Ascending aorta (tissue), 2 donors: ENCODE measurements at places on chromosomes 3 and 15.

- no peak for DNase-seq
Observed at GRCh38 chr15:85598219-85598618, 196.5 kb downstream of the KLHL25 start.

- no peak for DNase-seq
Observed at GRCh38 chr3:49358884-49359225, 702 bp upstream of the GPX1 start.

DNA sequence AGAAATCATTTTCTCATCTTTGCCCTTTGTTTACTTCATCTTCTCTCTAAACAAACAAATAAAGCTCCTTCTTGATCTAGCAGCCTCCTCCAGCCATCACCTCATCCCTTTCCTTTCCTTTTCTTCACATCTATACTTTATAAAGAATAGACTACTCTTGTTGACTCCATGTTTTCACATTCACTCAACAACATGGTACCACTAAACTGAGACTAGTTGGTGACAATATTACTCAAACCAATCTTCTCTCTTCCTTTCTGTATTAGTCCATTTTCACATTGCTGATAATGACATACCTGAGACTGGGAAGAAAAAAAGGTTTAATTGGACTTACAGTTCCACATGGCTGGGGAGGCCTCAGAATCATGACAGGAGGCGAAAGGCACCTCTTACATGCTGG, 324.7 kb downstream of the SOX2 start:
- no peak for DNase-seq

- DNase-seq = no peak
Observed at GRCh38 chr3:9405756-9406155, 8.3 kb downstream of the SETD5 start.

DNA sequence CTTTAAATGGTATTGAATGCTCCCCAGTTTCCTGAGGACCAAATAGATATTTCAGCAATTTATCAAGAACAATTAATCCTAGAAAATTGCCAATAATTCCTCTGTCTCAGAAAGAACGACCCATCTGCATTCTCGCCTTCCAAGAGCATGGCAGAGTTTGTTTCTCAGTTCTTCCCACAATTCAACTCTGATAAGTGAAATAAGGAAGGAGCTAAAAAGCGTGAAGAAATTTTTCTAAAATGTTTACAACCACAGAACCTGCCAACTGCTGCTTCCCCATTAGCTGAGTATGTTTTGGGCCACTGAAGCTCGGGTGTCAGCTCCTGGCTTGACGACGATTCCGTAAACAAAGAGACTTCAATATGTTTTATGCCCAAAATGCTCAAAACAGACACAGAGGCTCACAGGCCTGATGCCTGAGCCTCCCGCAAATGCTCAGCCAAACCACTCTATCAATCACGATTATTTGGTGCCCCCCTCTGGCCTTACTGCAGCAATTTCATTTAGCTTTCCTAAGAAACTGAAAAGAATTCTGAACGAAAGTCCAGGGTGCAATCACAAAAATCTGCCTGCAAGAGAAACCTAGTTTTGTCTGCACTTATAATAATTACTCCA, 259.2 kb upstream of the CCDC54 start:
- no peak for DNase-seq

GRCh38 chr3:123151251-123151705, 50.5 kb upstream of the SEC22A start:
- DNase-seq = peak; percentile 30

GRCh38 chr3:40655551-40655950, 130.8 kb downstream of the ZNF621 start:
- no peak for DNase-seq

GRCh38 chr3:189467451-189467850, 163.7 kb upstream of the TP63 start:
- no peak for DNase-seq

DNA sequence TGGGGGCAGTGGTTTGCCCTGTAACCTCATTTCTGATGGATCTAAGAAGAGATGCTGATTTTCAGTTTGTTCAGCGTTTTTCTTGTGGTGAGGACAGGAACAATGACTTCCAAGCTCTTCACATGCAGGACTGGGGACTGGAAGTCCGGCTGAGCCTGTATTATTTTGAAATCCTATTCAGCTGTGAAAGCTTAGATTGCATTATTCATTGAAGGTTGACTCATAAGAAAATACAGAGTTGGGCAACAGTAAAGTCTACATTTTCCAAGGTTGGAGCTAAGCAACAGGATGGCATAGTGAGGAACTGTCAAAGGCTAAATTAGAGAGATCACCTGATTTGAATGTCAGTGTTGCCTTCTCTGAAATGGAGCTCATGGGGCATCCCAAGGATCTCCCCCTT, 230.9 kb upstream of the FEZF2 start:
- DNase-seq = no peak

DNA sequence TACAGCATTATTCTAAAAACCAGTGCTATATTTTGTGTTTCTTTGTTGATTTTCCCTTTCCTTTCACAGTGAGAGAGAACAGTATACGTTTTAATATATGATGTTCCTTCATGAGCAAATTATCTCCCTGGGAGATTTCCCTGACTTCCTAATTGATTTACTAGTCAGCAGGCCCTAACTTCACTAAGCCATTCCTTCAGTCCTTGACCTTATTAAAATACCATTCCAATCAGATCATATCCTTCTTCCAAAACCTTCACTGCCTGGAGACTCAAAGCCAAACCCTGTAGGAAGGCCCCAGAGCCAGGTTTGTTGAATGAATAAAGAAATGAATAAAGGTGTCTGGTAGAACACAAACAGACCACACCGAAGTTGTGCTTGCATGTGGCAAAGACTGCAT, 43.8 kb upstream of the ARHGEF3 start:
- no peak for DNase-seq

GRCh38 chr3:104632947-104633346, 733.8 kb upstream of the ALCAM start:
- DNase-seq = no peak

- no peak for DNase-seq
Observed at GRCh38 chr3:53077476-53078220, 31.8 kb upstream of the SFMBT1 start.
